ENCODE measurements at places on chromosomes 3 and 15.

DNA sequence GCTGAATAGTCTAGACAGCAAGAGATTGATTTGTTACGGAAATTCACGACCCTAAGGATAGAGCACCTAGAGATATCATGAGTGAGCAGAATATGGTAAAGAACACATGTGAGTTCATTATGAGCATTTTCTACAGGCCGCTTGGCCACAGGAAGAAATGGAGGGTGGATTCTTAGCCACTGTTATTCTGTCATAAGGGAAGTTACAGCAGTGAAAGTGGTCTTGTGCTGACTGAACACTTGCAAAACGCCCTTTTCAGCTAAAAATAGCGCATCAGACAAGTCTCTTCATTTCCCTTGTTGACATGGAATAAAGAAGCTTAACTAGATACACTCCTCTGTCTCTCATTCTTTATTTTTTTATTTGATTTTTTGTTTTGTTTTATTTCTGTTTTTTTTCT lies 19.8 kb downstream of the DGKG start:
- DNase-seq, result no peak

GRCh38 chr3:136862617-136863322 lies 762 bp downstream of the NCK1 start:
- DNase-seq, result no peak

DNA sequence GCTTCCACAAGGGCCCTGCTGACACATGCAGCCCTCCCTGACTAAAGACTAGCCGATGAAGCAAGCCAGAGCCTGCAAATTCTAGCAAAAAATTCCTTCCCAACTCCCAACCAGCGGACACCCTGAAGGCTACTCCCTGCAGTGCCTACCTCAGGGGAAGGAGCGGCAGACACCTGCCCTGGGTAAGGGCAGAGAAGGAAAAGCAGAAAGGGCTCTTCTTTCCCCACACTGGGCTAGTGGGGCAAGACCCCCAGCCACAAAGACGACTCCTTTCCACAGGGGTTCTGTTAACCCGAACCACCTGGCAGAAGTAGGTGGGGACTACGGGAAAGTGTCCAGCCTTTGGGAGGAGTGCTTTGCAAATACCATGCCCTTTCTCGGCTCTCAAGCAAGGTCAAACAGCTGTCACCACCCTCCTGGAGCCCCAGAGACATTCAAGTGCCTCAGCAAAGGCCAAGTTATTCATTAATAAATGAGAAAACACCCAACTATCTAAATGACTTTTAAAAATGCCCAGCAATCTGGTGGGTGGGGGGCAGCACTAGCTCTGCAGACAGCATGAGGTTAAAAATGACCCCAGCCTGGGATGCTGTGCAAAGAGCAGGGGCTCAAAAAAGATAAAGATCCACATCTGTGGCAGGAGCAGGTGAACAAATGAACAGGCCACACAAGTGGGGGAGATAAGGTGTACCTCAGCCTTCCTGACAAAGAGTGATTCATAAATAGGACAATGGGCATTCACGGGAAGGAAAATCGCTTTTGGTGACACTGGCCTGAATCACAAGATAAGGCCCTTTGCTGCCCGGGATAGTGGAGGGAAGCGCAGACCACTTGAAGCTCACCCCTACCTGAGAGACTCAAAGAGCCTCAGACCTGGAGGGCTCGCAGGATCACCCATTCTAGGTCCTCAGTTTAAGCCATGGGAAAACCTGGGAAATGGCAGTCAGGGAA lies 33.0 kb downstream of the CCDC12 start:
- DNase-seq, result no peak

DNA sequence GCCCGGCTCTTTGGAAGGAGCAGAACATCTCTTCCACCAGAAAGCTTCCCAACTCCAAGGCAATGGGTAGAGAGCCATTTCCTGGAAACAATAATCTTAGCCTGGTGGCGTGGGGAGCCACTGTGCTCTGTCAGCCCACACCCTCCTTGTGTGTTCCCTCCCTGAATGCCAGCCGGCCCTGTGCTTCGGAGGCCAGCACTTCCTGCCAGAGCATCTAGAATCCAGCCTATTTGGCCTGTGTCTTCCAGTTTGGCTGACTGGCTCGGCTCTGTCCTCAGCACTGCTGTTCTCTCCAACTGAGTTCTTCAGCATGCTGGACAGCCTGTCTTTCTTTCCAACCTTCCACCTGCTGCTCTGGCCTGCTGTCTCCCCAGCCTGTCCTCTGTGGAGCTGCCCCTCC lies 349.3 kb downstream of the MFSD1 start:
- no peak for DNase-seq

- peak; percentile 1 for DNase-seq
These were observed 108.4 kb downstream of the TMCO5A start for GRCh38 chr15:38042707-38043445.

- no peak for DNase-seq
These were observed 35.4 kb upstream of the CBLB start for GRCh38 chr3:105904251-105904650.

GRCh38 chr3:141812084-141812483 lies 48.9 kb downstream of the GRK7 start:
- no peak for DNase-seq

DNA sequence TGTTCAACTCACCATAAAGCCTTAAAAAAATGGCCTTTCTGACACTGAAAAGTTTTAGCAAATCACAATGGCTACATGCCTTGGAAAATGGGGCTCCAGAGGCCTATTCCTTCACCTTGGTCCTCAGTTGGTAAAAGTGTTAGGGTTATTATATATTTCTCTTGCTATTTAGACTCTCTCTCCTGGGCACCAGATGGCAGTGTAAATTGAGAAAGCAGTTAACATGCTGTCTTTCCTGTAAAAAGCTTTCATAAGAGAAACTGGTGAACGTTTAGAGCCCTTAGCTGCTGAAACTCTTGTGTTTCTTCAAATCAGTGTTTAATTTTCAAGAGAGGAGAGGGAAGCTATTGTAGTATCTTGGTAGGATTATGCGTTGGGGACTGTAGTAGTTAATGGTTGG lies 89.9 kb downstream of the LRTM1 start:
- no peak for DNase-seq

DNA sequence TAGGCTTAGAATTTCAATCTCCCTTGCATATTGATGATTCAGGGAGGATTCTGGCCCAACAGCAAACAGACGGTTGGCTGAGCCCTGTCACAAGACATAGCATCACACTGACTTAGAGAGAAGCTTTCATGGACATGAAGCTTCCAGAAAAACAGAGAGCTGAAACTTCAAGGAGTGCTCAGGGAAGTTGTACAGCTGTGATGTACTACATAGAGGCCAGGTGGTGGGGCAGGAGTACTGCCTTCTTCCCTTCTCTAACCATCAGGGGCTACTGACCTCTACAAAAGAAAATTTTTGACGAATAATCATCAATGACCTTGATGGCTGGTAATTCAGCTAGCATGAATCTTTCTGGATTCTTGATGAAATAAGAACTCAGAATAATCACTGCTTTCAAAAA lies 378.5 kb downstream of the ERC2 start:
- DNase-seq, result no peak

DNA sequence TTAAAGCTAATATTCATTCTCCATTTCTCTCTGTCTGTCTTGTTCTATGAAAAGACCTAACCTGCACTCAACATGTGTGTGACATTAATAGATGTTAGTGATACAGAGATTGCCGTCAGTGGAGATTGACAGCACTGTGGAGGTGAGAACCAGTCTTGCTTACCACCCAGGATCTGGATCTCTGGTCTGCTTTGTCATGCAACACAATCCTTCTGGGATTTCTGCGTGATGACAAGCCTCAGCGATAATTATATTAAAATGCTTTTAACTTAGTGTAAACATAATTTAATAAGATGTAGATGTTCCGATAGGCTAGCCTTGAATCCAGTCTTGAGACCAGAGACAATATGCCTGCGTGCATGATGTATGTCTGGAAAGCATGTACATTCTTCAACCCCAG lies 262.0 kb upstream of the ZNF717 start:
- DNase-seq, result no peak

DNA sequence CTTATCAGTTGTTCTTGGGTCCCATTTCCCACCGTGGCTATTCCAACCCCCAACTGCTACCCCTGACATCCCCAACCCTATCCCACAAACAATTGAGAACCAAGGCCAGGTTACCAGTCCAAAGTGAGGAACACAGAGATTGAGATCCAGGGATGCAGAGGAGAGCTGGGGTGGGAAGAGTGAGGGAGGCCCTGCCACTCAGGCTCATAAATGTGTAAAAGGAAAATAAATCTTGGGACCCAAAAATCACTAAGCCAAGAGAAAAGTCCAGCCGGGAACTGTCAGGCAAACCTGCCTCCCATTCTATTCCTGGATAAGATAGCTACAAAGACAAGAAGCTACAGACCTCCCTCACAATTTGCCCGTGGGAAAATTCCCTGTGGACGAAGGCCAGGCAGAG lies 101.1 kb upstream of the DLG1 start:
- DNase-seq, result no peak

GRCh38 chr15:94972314-94972713 lies 741.0 kb downstream of the MCTP2 start:
- no peak for DNase-seq

GRCh38 chr3:50239649-50240048 lies 3.6 kb downstream of the GNAI2 start:
- no peak for DNase-seq

GRCh38 chr3:89256395-89256794 lies 149.0 kb downstream of the EPHA3 start:
- DNase-seq, result no peak

GRCh38 chr15:79115986-79116665 lies 25.5 kb upstream of the RASGRF1 start:
- DNase-seq, result no peak

DNA sequence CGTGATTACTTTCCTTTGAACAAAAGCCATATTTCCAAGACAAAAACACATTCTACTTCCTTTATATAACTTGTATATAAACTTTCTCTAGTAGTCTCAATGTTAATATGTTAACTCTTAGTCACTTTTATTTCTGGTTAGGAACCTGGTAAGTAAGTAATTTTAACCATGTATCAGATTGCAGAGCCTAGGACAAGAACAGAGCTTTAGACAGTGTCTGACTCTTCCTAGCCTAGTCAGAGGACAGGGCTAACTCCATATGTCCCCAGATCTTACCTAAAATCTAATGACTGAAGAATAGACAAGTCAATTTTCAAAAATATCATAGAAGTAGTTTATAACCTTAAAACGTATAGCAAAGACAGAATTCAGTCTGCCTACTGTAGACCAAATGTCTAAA lies 8.3 kb downstream of the LEKR1 start:
- DNase-seq, result no peak

- DNase-seq, result no peak
These were observed 28.6 kb upstream of the C3orf80 start for GRCh38 chr3:160196511-160197104.

- no peak for DNase-seq
These were observed 5.4 kb upstream of the PLOD2 start for GRCh38 chr3:146166415-146166821.

- no peak for DNase-seq
These were observed 303.3 kb downstream of the ARRDC4 start for GRCh38 chr15:98263787-98264186.

All from C1 segment of cervical spinal cord (tissue), 14 donors.